ENCODE measurements at places on chromosomes 1 and 21. TPM values are rescaled to one million over a fixed set of nuclear protein-coding genes. Genes with fewer than 3 reads are reported as not detected.

The MLLT11 gene
- polyA plus RNA-seq: 10.4 TPM

GRCh38 chr21:45443595-45444181, 38.7 kb downstream of the COL18A1 start:
- no peak for DNase-seq

The ABL2 gene
- polyA plus RNA-seq: 7.7 TPM

GRCh38 chr1:1910033-1910465, 5.0 kb upstream of the CALML6 start:
- no peak for DNase-seq

GRCh38 chr1:234881893-234882771, 246.5 kb downstream of the TOMM20 start:
- DNase-seq: no peak

The FAM163A gene
- 0.16 TPM for polyA plus RNA-seq

- no peak for DNase-seq
Measured at GRCh38 chr1:243253211-243253925, 1.7 kb downstream of the CEP170 start.

- no peak for DNase-seq
Measured at GRCh38 chr1:230796626-230797025, 49.4 kb downstream of the CAPN9 start.

The LRRC71 gene
- 1.2 TPM for polyA plus RNA-seq

DNA sequence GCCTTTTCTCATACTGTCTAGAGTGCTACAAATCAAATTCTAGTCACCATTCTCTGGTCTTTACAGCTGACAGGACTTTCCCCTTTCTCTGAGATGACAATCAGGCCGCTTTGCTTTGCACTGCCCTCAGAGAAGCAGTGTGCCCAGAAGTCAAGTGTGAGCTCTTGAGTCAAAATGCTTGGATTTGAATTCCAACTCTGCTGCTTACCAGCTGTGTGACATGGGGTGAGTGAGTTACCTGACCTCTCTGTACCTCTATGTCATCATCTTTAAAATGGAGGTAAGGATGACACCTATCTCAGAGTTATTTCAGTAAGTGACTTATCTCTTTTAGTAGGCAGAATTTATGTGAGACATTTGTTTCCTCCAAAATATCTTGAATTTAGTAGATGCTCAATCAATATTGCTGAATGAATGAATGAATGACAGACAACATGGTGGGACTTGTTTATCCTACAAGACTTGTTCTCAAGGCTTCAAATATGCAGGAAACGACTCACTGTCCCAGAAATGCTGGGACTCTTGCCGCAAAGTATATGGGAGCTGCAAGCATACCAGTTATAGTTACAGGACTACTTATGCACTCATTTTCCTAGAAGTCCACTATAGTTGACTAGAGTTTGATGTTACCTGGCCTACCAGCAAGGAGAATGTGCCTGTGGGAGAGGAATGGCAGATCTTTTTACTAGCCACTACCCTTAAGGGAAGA, 38.1 kb upstream of the A3GALT2 start:
- DNase-seq: no peak

The ITSN1 gene
- polyA plus RNA-seq: 32.7 TPM

DNA sequence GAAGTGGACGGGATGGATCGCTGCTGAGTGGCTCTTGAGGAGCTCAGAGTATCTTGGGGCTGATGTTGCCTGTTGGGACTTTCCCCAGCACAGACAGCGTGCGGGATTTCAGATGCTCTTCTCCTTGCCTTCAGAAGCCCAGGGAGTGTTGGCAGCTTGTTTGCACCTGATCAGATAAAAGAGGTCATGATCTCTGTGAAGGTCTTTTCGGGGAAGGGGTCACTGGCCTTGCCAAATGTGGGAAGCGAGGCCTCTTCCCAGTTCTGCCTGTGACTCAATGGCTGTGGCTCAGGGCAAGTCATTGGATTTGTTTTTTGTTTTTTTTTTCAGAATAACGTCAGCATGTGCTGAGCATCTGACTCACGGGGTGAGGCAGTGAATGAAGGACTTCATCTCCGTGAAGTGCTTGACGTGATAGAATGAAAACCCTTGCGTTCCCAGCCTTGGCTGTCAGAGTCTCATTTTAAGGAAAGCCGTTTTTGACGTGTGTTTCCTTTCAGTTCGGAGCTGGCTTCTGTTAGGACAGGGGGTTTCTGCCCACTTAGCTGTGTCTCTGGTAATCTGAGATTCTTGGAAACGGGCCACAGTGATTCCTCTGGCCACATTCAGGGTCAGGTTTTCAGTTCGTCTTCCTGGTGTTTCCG, 46.7 kb downstream of the GALNT2 start:
- DNase-seq: no peak

DNA sequence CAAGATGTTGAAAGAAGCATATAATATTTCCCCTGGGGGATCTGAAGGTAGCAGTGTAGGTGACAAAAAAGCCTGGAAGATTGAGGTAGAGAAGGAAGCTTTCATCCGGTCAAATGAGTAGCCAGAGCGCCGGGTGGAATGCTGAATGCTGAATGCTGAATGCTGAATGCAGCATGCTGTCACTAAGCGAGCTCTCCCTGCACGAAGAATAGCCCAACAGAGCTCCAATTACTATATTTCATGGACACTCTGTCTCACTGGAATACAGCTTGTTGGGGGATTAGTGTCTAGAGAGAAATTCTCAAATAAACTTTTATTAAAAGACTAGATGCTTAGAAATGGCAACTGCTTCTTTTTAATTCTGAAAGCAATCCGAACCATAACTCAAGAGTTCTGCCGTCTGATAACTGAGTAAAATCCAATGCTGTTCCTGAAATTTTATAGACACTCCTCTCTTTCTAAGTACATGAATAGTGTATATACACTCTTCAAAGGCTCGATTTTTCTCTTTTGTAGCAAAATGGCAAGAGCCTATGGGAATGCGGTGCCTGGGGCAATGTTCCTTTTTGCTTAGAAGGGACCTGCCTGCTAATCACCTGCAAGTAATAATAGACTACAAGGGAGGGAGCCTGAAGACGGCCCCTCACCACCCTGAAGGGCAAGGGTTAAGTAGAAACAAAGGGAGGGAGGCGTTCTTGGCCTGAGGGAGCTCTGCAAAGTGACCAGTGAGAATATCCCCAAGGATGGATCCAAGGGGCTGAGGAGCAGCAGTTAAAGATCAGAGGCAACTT, 203.7 kb upstream of the ESRRG start:
- DNase-seq: no peak

DNA sequence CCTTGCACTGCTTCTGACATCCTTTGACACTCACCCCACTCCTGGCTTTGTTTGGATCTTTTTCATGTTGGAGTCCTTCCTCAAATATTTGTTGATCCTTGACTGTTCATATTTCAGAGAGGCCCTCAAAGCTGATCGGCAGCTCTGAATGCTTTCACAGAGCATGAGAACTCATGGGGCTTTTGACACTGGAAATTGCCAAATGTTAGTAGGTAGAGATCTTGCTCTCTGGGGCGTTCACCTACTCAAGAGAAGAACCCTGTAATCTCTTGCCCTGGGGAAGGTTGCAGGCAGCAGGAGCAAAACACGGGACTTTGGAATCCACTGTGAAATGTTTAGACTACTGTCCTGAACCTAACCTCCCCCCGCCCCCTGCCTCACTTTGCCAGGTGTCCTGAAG, 67.4 kb upstream of the STUM start:
- DNase-seq: no peak

GRCh38 chr21:41429305-41429704, 3.3 kb downstream of the MX1 start:
- no peak for DNase-seq

DNA sequence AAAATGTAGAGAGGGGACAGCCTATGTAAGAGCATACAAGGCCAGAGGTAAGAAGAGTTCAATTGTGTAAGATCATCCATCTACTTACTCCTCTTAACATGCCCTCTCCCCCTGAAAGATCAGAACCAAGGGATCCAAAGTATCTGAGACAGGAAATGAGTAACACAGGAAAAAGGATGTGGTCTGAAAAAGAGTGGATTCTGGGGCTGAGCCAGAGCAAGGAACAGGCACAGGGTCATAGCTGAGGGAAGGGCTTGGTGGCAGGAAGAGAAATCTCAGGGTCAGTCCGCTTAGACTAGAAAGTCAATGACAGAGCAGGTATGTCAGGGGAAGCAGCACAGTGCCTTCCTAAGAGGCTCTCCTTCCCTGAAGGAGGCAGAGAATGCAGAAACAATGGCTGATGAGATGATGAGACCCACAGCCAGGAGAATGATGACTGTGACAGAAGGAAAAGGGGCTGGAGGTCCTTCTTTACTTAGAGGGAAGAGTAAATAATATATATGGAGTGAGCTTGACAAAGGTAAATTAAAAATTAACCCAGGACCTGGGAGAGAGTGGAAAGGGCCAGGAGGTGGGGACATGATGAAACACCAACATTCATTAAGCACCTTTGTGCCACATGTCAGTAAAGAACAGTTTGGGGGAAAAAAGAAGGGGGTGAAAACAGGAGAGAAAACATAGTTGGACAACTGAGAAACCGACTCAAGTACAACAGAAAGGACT, 26.2 kb upstream of the A3GALT2 start:
- DNase-seq: no peak

DNA sequence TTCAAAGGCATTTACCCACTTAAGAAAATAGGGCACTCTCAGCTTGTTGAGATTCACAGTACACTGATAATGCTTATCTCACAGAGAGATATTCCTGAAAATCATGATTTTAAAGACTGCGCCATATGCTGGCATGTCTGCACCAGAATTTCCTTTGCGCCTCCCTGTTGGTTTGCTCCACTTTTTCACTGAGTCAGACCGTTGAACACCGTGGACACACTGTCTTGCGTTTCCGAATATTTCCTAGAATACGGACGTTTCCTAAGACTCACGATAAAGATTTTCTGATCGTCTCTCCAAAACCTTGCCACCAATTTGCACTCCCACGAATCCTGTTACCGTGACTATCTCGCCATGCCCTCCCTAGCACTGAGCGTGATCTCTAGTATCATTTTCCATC, 497 bp upstream of the C1orf115 start:
- no peak for DNase-seq

The RERE gene
- polyA plus RNA-seq: 72.2 TPM

DNA sequence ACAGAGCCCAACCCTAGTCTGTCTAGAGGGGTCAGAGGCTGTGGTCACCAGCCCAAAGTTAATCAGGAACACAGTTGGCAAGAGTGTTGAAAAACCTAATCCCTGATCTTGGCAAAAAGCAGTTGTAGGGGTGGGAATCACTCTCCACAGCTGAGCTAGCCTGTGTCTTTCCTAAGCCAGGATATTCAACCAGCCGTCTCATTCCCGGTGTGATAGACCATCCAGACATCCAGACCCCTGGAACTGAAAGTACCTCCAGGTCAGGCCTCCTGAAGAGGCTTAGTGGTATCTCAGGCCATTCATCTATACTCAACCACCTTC, 4.9 kb downstream of the LHX9 start:
- no peak for DNase-seq

The PDPN gene
- polyA plus RNA-seq: 39.3 TPM

GRCh38 chr1:32411261-32411660, 17.0 kb upstream of the BSDC1 start:
- DNase-seq: no peak

DNA sequence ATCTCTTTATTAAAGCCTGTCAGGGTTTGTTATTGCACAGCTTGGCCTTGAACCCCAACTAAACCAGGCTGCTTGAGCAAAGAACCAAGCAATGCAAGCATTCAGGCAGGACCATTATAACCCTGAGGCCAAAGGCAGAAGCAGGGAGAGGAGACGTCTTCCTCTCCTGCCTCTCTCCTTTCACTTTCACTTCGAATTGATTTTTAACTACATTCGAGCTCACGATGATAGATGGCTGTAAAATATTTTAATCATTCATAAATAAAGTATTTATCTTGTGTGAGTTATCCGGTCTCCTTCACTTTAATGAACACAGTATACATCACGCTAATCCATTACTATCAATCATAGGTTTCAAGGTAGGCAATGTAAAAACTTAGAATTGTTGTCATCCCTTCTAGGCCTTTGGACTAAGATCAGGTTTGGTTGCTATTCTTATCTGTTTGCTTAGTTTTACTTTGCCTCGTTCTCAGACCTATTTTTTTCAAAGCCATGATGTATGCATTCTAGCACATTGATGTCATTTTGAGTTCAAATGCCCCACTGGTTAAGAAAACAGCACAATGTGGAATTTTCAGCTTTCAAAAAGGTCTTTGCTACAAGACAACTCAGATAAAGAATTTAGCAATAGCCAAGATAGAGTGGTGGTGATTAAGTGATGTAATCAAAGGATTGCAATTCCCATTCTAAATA, 480.2 kb upstream of the RUNX1 start:
- no peak for DNase-seq

DNA sequence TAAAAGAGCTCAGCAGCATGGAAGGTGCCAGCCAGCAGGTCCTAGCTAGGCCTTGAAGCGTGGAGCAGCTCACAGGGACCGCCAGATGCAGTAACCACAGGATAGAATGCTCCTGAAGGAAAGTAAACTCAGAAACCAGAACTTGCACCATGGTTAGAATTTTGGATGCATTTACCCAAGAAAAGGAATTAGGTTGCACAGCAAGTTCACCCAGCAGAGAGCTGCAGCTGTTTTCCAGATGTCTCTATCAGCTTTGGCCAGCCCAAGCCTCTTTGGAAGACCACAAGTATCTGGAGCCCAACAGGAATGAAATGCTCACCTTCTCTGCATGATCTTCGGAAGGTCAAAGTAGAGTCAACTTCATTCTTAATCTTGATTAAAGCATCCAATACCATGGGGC, 21.0 kb upstream of the ATP13A2 start:
- DNase-seq: no peak

GRCh38 chr1:65979136-65980044, 186.7 kb downstream of the PDE4B start:
- DNase-seq: no peak

DNA sequence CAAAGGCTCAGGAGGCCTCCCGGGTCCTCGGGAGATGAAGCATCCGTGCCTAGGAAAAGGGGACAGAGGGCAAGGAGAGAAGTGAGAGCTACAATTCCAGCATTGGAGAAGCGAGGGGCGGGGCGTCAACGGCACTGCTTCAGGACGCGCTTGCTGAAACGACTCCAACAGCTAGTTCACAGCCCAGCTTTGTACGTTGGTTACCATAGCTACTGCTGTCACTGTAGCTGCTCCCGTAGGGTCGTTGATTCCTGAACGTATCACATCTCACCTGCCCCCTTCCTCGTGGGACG, 63.1 kb downstream of the TOR1AIP2 start:
- no peak for DNase-seq

- no peak for DNase-seq
Measured at GRCh38 chr1:69409731-69410456, 157.8 kb upstream of the LRRC7 start.

DNA sequence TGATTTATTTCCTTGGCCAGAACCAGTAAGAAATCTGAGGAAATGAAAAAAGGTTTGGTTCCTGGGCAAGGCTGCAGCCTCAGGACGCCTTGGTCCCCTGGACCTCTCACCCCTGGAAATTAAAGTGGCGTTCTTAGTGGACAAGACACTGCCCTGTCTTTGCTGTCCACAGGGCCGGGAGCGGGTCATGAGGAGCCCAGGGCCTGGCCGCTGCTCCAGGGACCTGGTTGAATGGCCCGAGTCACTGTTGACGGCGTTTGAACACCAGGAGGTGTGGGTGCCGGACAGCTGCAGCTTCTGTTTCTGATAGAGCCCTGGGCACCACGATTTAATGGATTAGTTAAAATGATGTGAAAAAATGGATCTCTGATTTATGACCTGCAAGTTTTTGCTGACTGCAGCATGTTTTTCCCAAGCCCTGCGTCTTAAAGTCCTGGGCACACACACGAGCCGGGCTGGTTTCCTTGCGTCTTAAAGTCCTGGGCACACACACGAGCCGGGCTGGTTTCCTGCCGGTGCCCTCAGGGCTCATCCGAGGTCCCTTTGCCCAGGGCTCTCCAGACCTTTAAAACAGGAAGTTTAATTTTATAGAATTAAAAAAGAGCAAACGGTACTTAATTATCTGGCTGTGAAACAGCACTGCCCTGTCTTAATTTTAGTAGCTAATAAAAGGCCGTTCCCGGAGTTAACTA, 74.1 kb upstream of the ACTRT2 start:
- DNase-seq: no peak
